ENCODE measurements at places on chromosomes 7 and 10.

GRCh38 chr7:27631391-27631790 is 31.3 kb downstream of the HIBADH start:
- peak; percentile 38 for DNase-seq

DNA sequence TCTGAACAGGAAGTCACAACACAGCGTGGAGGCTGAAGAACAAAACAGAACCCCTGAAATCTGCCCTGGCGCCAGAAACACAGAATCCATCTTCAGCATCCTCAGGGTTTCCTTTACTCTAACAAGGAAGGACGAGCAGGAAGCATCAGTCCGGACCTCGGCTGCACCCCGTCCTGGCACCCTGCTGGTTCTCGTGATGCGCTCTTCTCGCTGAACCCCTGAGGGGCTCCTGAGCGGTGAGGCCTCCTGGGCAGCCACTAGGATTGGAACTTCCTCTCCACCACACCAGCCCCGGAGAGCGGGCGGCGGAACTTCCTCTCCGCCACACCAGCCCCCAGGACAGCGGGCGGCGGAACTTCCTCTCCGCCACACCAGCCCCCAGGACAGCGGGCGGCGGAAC is 461.9 kb downstream of the PTPRN2 start:
- no peak for DNase-seq

DNA sequence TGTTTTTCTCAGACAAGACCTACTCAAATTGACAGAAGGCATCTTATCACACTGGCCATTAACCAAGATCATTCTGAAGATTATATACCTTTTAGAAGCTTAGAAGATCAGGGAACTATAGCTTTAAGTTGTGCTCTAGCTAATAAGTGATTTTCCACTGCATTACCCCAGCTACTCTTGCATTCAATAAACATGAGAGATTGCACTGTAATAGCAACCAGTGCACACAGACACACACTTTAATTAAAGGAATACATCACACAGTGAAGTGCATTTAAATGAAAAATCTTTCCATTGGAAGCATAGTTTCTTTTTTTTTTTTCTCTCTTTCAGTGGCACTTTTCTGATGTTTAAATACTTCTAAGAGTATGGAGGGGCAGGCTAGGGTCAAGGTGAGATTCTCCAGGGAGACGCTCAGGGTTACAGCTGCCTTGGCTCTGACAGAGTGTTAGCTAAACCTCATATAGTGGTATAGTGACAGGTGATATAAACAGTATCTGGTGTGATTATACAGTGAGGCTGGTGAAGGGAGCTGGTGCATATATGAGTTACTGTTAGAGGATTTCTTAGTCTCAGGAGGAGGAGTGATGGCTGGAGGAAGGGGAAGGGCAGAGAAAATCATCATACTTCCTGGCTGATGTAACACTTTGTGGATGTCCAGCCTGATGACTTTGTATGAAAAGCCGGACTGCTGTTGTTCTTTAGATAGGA is 369.5 kb downstream of the SORCS3 start:
- no peak for DNase-seq

DNA sequence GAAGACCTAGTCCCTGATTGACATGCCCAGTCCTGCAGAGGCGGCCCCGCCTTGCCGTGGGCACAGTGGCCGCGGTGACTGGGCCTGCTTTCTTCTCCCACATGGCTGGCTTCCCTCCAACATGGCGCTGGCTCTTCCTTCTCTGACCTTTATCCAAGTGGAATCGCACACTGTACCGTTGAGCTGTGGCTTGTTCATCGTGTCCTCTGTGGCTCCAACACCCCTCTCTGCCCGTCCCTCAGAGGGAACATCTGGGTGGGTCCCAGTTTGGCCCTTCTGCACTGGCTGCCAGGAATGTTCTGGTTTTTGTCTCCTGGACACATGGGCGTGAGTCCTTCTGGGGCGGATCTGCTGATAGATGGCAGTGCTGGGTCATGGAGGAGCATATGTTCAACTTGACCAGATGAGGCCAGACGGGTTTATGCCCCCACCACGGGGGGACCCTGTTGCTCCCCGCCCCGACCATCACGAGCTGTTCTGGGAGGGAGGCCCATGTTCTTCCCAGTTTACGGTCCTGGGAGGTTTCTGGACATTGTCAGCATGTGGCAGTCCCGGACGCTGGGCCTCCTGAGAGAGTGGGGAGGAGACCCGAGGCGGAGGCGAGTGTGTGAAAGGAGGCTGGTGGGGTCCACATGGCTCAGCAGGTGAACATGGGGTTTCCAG is 63.5 kb downstream of the LHPP start:
- no peak for DNase-seq

- DNase-seq, result no peak
Observed at GRCh38 chr7:36620166-36620708, 104.1 kb downstream of the AOAH start.

- DNase-seq, result no peak
Observed at GRCh38 chr10:31359979-31360378, 41.0 kb downstream of the ZEB1 start.

DNA sequence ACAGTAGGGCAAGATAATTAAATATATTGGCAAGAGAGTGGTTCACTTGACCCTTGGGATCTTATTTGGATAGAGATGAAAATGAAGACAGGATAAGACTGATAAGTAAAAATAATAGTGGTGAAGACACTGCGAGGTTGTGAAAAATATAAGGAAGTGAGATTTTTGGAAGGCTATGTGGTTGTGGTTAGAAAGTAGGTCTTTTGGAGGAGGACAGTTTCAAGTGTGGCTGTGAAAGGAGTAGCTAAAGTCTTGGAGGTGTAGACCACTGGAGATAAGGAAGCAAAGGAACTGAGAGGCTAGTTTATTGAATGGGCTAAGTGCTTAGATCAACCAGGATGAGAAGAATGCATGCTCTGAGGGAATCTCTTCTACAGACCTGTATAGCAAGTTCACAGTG is 11.2 kb downstream of the MIOS start:
- no peak for DNase-seq

- no peak for DNase-seq
Observed at GRCh38 chr7:89458114-89458513, 662.6 kb upstream of the TEX47 start.

- no peak for DNase-seq
Observed at GRCh38 chr7:23679898-23680413, at the start of gene FAM221A. Gene FAM221A (plus strand): TSS chr7:23680199. CDS start chr7:23680219, 20 bp downstream.

DNA sequence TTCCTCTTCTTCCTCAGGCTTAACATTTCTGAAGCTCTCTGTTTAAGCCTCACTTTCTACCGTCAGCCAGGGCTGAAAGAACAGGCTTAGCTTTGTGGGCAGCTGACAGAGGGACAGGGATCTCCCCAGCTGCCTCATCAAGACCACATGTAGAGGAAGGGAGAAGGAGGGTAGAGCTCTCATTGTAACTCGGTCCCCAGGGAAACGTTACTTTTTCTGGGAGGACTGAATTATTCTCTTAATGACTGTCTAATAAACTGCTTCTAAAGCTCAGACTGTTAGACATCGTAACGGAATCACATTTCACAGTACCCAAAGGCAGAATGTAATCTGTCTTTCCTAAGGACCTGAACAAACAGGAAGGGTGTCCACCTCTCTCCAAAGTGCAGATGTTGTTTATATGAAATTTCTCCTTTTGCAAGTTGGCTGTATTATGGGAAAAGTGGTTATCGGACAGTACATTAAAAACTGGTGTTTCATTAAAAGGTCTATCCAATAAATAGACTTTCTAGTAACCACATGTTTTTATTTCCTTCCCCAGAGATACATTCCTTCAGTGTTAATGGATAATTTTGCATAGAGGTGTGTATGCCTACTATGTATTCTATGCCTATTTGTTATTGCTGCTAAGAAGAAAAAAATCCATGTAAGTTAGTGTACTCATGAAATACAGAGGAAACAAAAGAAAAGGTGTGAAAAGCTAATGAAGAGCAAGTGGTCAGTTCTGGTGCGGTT is 144.2 kb downstream of the CTTNBP2 start:
- DNase-seq, result no peak

DNA sequence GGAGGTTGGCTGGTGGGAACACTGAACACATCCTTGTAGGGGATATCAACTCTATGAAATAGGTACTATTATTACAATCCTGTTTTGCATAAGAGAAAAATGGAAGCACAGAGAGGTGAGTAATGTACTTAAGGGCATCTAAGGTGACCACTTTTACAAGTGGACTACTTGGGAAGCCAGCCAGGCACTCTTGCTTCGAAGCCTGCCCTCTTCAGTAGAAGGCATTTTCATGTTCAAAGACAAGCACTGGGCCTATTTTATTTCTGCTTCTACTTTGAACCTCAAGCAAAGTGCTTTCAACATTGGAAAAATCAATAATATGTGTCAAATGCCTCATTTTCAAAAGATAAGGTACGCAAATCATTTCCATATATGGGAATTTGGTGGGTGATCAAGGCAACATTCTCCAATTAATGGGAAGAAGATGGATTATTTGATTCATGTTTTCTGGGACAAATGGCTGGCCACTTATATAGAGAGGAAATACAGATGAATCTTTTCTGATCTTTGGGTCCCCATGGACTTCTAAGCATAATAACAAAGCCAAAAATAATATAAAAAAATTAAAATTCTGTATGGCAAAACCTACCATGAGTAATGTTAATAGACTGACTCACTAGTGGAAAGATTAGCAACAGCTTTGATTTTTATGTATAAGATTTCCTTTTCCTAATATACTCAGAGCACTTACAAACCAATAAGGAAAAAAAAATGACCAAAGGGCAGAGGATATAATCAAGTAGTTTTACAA is 270.2 kb downstream of the FRMD4A start:
- DNase-seq, result no peak

DNA sequence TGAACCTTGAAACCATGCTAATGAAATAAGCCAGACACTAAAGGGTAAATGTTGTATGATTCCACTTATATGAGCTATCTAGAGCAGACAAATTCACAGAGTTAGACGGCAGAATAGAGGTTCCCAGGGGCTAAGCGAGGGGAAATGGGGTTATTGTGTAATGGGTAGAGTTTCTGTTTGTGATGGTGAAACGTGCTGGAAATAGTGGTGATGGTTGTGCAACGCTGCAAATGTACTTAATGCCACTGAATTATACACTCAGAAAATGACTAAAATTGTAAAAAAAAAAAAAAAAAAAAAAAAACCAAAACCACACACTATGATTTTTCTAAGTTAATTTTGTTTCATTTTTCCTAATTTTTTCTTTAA is 30.0 kb downstream of the SFXN4 start:
- peak; percentile 80 for DNase-seq

GRCh38 chr10:44395396-44395795 is 10.5 kb upstream of the CXCL12 start:
- no peak for DNase-seq

GRCh38 chr10:93841961-93842360 is 51.8 kb upstream of the SLC35G1 start:
- no peak for DNase-seq

GRCh38 chr10:79024720-79025198 is 44.0 kb upstream of the ZMIZ1 start:
- no peak for DNase-seq
